ENCODE measurements at places on chromosomes 12 and 14.

DNA sequence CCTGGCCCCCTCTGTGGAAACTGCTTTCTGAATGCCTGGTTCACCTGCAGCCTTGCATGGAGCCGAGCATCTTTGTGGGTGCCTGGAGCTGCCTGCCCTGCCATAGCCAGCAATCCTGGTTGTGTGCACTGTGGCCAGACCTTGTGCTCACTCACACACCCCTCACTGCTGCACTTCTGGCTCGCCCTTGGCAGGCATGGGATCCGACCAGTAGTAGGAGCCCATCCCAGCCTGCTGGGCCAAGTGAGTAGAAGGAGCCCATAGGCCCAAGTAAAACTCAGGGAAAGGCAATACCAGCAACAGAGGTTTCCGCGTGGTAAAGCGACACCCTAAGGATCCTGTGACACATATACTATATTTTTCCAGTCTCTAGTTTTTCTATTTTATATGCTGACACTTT is 270.0 kb upstream of the NAV3 start:
- no peak for DNase-seq

DNA sequence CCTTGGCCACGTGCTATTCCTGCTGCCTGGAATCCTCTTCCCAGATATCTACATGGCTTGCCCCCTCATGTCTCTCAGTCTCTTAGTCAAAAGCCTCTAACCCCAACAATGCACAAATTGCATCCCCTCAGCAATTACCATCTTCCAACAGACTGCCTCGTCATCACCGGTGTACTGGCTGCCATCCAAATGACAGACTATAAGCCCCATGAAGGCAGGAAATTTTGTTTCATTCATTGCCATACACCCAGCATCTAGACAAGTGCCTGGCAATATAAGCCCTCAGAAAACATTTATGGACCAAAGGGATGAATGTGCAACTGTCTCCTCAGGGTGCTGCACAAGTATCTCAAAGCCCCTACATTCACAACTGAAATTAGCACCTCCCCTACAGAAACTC is 5.8 kb downstream of the GLT8D2 start:
- no peak for DNase-seq

GRCh38 chr14:105878125-105878524 is 351.7 kb downstream of the TMEM121 start:
- no peak for DNase-seq

- DNase-seq = no peak
Observed at GRCh38 chr12:132466241-132467201, 23.4 kb upstream of the FBRSL1 start.

GRCh38 chr12:113905829-113906228 is 60.3 kb downstream of the RBM19 start:
- no peak for DNase-seq

DNA sequence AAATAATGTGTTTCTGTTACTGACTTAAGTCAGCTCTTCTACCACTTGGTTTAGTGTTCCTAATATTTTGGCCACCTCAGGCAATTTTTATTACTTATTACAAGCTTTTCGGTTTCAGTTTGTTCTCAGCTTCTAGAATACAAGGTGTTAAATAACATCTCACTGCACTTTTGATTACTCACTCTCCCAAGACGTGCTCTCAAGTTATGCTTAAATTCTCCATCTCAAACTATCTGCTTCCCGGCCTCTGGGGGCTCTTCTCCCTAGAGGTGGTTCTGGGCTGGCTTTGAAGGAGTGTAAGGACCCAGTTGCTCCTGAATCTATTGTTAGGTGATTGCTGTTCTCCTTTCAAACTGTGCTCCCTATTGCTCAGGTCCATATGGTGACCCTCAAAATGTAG is 193.9 kb upstream of the DDHD1 start:
- no peak for DNase-seq

DNA sequence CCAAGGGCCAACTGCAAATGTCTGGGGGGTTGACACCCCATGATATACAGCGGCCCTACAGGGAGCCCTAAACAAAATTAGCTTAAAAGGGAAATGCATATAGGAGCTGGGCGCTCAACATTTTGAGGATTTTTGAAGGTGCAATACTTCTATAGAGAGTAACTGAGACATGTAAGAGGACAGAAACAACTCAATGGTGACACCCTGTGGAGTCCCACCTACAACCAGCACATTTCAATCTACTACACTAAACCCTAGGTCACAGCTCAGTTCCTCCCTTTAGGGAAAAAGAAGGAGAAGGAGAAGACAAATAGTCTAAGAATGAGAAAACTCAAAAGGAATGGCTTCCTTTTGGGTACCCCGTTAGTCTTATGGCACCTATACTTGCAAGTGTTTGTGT is 1010.5 kb upstream of the NOVA1 start:
- DNase-seq = no peak

Measured in stimulated activated CD8-positive, alpha-beta memory T cell treated with anti-CD3 and anti-CD28 coated beads, Interleukin-15, amount 100 ng/mL, for 4 hours (primary cell).